Peyer's patch (tissue), 4 donors: ENCODE measurements at places on chromosomes 13 and 19. TPM values are rescaled to one million over a fixed set of nuclear protein-coding genes. Genes with fewer than 3 reads are reported as not detected.

- no peaks in the 10 kb centered on the region for H3K36me3 ChIP-seq
- no peak for DNase-seq
- no peaks in the 10 kb centered on the region for H3K27me3 ChIP-seq
- peak overlapping the region; percentile 16 for H3K27ac ChIP-seq
- H3K4me1 ChIP-seq = peaks cover 22% of the 10 kb centered on the region
Observed at GRCh38 chr19:50415661-50416033, 3.1 kb upstream of the SPIB start.

Gene ATP12A
- not detected for total RNA-seq

GRCh38 chr13:73140801-73141200, 82.0 kb downstream of the KLF5 start:
- H3K4me3 ChIP-seq = no peak overlapping the region
- H3K4me1 ChIP-seq = no peaks in the 10 kb centered on the region
- no peaks in the 10 kb centered on the region for H3K36me3 ChIP-seq
- no peak overlapping the region for H3K27ac ChIP-seq
- H3K27me3 ChIP-seq = no peaks in the 10 kb centered on the region

GRCh38 chr13:48976576-48977285, 1.0 kb downstream of the FNDC3A start:
- peak overlapping the region; percentile 86 for H3K4me3 ChIP-seq
- H3K36me3 ChIP-seq = no peaks in the 10 kb centered on the region
- DNase-seq = no peak
- no peaks in the 10 kb centered on the region for H3K4me1 ChIP-seq
- H3K27me3 ChIP-seq = no peaks in the 10 kb centered on the region
- peak overlapping the region; percentile 95 for H3K27ac ChIP-seq

Gene ZNF628
- 10.7 TPM for total RNA-seq

Gene SMIM17
- total RNA-seq = 2.1 TPM

- H3K4me3 ChIP-seq = no peak overlapping the region
- H3K27ac ChIP-seq = no peak overlapping the region
- peaks cover 8% of the 10 kb centered on the region for H3K4me1 ChIP-seq
- H3K36me3 ChIP-seq = no peaks in the 10 kb centered on the region
Observed at GRCh38 chr13:113155201-113155600, 3.2 kb upstream of the PROZ start.

GRCh38 chr13:21673539-21673788, 2.6 kb downstream of the FGF9 start:
- peak overlapping the region; percentile 50 for H3K4me3 ChIP-seq
- H3K4me1 ChIP-seq = no peaks in the 10 kb centered on the region
- H3K27ac ChIP-seq = peak overlapping the region; percentile 77
